ENCODE measurements at places on chromosomes 16 and 17. TPM values are rescaled to one million over a fixed set of nuclear protein-coding genes. Genes with fewer than 3 reads are reported as not detected.

KRTAP4-1 gene
- polyA plus RNA-seq, result not detected

DNA sequence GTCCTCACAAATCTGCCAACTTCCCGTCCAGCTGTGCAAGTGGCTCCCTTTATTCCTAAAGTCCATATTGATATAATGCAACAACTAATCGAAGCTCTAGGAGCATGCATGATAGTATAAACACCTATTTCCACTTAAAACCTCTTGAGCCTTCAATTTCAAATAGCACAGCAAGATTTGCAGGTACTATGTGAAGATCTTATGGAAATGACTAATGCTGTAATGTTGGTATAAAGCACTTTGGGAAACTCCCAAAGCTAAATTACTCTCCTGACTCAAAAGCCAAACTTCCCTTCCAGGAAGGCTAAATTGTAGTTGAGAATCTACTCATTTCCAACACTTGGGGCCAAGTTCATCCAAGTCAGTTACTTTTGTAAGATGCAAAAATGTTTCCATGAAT is 287.6 kb upstream of the CDH11 start:
- no peak for DNase-seq

UMOD gene
- not detected for polyA plus RNA-seq

DNA sequence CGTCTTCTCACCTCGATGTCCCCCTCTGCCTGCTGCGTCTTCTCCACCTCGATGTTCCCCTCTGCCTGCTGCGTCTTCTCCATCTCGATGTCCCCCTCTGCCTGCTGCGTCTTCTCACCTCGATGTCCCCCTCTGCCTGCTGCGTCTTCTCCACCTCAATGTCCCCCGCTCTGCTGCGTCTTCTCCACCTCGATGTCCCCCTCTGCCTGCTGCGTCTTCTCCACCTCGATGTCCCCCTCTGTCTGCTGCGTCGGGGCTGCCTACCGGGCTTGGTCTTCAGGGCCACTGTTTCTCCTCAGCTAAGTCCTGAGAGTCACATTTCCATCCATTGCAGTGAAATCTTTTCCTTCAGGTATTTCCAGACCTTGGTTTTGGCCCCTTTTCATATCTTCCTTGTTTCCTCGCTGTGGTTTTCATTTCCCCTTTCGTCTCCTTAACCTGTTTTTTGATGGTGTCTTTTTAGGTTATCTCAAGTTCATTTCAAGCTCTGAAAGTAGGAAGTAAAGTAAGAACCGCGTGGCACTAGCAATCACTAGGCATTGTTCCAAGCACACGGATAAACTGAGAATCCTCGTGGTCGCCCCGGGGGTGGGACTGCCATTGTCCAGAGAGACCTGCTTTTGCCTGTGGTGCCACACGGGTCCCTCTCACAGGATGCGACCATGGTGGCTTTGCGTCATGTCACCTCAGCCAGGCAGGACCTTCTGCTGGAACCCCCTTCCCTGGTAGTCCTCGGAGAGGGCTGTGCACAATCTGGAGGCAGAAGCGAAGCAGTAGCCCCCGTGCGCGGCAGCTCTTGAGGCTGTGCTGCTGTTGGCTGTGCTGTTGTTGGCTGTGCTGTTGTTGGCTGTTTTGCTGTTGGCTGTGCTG is 9.5 kb upstream of the ZNF750 start:
- no peak for DNase-seq

DNA sequence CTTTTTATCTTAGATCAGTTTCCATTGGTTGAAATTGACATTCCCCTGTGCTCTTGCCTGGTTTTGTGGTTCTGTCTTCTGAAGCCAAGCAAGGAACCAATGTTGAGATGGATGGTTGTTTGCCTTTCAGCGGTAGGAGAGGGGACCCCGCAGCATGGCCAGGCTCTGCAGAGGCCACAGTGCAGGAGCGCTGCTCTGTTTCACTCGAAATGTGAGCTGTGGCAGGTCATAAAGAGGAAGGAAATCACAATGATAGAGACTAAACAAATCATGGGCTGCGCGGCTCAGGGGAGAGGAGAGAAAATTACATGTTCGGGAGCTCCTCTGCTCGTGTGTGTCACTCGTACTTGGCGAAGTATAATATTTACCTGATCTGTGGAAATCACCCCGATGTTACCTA is 148.2 kb downstream of the SNX29 start:
- no peak for DNase-seq

ACBD4 gene
- 15.0 TPM for polyA plus RNA-seq

- no peak for DNase-seq
These were observed 6.4 kb downstream of the CD300LD start for GRCh38 chr17:74585711-74586110.

DNA sequence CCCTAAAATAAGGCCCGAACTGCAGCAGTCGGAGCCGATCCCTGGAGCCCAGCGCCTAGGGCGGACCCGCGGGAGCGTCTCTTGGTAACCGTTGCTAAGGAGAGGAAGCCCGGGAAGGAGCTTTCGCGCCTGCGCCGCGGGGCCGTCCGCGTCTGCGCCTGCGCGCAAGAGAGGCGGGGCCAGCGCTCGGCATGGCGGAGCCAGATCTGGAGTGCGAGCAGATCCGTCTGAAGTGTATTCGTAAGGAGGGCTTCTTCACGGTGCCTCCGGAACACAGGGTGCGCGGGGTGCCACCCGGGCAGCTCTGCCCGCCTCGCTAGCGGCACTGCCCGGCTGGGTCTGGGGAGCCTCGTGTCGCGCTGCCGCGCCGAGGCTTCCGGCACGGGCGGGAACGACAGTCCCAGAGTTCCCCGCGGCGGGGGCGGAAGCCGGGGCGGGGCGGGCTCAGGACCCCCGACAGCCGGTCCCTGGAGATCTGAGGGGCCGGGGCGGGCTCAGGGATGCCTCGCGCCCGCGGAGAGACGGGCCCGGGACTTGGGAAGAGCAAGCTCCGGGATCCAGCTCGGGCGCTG is at the start of gene CDK10:
TSS of gene CDK10 (plus strand) at position 170 of the 572 bp plus-strand sequence. CDS start at position 192, 22 bp downstream.
- peak; percentile 79 for DNase-seq

DNA sequence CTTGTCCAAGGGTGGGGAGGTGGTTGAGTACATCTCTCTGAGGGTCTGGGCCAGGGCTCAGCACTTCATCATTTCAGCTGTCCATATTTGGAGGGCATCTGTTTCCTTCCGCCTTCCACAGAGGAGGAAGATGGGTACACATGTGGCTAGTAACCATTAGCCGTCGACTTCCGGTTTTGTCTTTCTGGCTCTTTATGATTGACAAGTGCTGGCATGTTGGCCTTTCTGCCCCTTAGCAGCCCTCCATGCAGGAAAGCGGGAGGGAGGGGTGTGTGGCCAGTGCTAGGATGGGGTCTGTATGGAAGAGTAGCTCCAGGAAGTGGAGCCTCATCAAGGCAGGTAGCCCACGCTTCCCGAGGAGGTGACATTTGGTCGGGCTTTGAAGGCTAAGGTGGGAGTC is 69.6 kb downstream of the RAI1 start:
- peak; percentile 10 for DNase-seq

DNA sequence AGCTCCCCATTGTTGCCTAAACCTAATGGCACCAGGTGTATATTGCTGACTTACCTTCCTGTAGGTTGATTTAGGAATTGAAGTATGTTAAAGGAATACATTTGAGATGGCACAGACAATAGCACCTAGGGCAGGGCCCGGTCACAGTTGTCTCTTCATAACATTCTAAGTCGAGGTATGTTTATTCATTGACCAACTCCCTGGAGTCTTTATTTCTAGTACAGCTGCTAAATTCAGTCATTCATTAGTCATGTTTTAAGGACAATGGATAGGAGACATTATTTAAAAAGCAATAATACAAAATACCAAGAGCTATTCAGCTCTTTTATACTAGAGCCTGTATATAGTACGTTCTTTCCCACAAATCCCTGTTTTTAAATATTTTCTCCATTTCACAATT is 369.5 kb upstream of the HSBP1 start:
- no peak for DNase-seq

DNA sequence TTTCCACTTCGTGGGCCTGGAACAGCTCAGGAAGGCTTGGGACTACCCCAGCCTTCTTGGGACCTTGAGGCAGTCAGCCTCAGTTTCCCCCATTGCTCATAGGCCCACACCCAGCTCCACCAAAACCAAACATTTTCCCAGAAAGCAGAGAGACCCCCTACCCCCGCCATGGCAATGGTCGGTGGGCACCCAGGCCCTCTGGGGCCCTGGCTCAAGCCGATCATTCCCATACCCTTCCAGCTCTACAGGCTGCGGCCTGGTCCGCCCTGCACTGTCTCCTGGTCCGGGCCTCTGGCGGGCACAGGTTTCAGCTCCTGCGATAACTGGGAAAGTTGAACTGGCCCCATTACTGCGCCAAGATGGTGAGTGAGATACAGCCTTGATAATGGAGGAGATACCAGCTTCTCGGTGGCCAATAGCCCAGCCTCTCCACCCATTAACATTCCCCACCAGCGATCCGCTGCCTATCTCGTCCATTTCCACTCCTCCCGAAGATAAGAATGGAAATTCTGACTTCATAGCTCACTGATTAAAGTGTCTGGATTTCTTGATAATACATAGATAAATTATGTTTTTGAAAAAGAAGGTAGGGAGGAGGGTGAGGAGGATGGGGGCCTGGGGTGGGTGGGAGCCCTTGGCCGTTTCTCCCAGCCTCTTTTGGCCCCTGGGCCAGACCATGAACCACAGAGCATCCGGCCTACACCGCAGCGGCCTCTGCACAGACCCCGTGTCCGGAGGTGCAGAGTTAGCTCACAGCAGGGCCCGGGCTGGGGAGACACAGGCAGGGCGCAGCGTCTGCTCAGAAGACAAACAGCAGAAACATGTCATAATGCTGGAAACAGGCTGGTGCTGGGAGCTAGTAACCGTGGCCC is 11.6 kb downstream of the ZFPM1 start:
- DNase-seq, result no peak

DNA sequence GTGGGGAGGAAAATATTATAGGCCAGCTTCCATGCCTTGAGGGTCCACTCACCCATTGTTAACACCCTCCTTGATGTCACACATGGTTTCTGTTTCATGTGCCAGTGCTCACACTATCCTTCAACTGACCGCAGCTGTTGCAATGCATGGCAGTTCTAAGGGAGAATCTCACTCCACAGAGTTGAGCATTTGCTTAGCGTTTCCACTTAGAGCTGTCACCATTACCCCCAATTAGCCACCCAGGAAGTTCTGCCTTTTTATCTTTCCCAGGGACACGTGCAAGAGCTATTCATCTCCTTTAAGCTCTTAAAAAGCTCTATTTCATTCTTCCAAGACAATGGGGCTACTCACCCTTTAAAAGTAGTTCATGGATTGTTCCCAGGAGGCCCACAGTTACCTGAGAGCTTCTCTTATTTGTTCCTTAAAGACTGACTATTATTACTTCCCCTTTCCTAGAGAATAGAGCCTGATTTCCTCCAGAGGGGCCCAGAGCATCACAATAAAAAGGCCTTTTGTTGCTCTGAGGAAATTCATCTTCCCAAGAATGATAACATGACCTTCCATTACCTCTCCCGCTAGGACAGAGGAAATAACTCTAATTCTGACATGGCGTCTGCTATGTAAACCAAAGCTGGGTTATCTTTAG is 126.8 kb downstream of the CACNG3 start:
- no peak for DNase-seq

DNA sequence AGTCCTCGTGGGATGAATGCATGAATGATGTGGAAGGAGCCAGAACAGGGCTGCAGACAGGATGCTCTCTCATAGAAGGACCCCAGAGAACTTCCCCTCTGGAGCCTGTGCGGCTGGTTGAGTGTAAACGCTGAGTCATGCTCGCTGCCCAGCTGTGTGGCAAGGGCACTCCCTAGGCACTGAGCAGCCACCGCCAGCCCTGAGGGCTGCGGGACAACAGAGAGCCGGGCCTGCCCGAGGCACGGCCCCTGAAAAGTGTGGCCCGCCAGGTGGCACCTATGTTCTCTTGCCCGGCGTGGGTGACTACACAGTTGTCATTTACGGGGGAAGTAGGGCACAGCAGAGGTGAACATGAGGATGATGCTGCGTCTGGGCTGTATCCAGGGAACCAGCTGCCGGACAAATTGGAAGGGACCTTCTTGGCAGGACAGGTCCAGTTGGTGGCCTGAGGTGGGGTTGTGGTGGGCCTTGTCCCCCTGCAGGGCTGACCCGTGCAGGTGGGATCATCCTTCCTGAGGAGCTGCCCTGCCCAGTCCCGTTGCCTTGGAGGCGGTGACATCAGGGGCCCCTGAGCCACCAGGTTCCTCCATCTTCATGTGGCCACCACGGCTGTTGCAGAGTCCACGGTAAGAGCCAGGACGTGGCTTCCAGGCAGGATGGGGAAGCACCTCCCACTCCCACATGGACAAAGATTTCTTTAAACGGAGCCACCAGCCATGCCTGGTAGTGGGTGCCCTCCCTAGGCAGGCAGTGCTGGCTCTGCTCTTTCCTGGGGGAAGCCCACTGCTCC is 94.8 kb upstream of the CBX4 start:
- no peak for DNase-seq

DNA sequence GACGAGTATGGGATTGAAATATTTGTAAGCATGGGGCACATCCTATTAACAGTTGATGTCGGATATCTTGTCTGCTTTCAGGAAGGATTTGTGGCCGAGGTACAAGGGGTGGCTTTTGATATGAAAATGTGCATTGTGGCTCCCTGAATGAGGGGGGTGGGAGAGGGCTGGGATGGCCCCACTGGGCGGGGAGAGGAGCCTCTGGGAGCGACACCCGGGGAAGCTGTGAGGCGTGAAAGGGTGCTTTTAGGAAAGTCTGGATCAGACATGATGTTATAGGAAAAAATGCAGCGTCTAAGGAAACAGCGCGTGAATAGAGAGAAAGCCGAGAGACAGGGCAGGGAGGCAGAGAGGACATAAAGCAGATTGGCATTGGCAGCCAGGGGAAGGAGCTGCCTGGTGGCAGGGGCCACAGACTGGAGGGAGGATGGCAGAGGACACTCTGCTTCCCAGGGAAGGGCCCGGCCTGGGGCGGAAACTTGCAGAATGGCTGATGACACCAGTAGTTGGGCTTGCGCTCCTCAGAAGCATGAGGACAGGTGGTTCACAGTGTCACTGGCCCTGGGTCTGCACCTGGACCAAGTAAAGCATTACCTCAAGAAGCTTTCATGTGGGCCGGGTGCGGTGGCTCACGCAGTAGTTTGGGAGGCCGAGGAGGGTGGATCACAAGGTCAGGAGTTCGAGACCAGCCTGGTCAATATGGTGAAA is 95.7 kb downstream of the NTN1 start:
- DNase-seq, result no peak

DNA sequence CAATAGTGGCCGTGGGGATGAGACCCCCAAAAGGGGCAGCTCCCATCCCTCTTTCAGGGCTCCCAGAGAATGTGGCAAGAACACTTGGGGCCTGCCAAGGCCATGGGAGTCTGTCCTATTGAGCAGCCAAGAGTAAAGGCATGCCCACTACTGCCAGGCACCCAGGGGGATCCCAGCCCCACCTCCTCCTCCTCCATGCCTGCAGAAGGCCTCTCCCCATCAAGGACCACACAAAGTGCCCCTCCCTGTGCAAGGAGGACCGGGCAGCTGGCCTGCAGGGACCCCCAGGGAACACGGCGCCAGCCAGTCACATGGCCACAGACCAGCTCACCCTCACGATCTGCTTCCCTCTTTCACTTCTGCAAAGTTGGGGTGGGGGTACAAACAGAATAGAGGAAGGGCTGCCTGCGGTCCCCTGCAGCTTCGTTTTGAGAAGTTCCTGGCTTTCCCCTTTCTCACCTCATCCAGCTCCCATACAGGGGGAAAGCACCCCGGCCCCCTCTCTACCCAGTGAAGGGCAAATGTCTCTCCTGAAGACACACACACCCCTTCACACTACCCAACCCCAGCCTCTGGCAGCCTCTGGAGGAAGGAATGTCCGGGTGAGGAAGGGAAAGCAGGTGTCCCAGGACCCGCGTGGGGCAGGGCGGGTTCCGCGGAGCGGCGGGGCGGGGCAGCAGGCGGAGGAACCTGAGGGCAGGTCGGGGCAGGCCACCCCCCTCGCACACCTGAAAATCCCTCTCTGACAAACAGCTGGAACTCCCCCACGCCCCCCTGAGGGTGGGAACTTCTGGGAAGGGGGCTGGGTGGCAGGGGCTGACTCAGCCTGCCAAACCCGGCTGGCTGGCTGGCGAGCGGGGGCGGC is 2.0 kb downstream of the PPP1R9B start:
- DNase-seq, result peak; percentile 71

GRIN2C gene
- not detected for polyA plus RNA-seq

Measured in CD8-positive, alpha-beta memory T cell (primary cell).